ENCODE measurements at places on chromosomes 3 and 15.

GRCh38 chr3:62284442-62284841, 88.9 kb downstream of the FEZF2 start:
- DNase-seq = peak; percentile 6

DNA sequence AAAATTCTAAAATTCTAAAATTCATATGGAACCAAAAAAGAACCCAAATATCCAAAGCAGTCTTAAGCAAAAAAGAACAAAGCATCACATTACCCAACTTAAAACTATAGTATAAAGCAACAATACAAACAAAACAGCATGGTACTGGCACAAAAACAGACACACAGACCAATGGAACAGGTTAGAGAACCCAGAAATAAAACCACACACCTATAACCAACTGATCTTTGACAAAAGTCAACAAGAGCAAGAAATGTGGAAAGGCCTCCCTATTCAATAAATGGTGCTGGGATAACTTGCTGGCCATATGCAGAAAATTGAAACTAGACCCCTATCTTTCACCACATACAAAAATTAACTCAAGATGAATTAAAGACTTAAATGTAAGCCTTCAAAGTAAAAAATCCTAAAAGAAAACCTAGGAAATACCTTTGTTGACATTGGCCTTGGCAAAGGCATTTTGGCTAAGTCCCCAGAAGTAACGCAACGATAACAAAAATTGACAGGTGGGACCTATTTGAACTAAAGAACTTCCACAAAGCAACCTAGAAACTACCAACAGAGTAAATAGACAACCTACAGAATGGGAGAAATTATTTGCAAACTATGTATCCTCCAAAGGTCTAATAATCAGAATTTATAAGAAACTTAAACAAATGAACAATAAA, 56.9 kb downstream of the TTBK2 start:
- DNase-seq = no peak

- peak; percentile 34 for DNase-seq
These were observed 6.2 kb downstream of the TMEM40 start for GRCh38 chr3:12752809-12753208.

DNA sequence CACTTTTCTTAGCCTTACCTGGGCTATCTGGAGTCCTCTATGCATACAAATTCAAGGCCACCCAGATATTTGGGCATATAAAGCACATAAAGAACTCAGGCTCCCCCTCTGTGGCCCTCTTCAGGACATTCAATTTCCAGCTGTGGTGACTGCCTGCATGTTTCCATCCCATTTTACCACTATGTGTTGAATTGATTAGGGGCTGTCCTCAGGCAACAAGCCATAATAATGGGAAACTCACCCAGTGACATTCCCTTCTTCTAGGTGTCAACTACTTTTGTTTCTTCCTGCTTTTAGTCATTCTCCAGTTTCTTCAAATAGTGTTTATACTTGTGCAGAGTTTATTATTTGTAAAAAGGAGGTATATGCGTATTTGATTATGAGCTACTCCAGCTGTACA, 18.0 kb downstream of the NRG4 start:
- no peak for DNase-seq

- no peak for DNase-seq
These were observed 1.1 kb downstream of the PLSCR2 start for GRCh38 chr3:146468234-146468633.
